ENCODE measurements at places on chromosomes 5 and 9.

DNA sequence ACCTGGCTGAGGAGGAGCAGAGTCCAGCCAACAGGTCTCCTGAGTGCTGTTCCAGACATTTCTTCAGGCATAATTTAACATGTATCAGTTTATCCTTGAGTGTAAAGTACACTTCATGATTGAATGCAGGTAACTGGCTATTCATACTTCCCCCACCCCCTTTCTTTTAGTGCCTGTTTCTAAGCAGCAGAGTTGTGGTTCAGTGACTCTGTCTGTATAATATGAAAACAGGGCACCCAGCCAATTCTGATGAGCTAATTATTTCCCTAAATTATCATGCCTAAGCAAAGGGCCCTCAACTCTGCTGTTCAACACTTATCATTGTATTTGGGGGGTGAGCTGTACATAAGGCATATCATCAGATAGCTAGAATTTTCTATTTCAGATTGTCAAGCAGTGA, 51.9 kb upstream of the ZSWIM6 start:
- DNase-seq: no peak

GRCh38 chr9:136185066-136185465, 19.9 kb downstream of the LHX3 start:
- no peak for DNase-seq

GRCh38 chr5:102713278-102713677, 41.8 kb upstream of the PAM start:
- no peak for DNase-seq

DNA sequence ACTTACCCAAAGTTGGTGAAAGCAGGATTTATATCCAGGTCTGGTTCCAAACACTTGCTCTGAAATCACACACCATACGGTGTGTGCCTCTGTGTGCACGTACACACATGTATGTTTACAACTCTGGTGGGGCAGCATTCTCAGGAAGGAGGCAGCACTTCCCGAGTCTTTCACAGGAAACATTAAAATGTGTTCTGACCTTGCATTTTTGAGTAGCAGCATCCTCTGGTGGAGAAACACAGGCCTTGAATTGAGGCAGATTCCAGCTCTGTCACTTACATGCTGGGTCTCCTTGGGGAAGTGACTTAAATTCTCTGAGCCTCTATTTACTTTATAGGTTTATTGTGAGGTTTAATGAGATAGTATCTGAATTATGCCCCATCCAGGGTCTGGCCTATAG, 126.4 kb downstream of the RGS3 start:
- no peak for DNase-seq

DNA sequence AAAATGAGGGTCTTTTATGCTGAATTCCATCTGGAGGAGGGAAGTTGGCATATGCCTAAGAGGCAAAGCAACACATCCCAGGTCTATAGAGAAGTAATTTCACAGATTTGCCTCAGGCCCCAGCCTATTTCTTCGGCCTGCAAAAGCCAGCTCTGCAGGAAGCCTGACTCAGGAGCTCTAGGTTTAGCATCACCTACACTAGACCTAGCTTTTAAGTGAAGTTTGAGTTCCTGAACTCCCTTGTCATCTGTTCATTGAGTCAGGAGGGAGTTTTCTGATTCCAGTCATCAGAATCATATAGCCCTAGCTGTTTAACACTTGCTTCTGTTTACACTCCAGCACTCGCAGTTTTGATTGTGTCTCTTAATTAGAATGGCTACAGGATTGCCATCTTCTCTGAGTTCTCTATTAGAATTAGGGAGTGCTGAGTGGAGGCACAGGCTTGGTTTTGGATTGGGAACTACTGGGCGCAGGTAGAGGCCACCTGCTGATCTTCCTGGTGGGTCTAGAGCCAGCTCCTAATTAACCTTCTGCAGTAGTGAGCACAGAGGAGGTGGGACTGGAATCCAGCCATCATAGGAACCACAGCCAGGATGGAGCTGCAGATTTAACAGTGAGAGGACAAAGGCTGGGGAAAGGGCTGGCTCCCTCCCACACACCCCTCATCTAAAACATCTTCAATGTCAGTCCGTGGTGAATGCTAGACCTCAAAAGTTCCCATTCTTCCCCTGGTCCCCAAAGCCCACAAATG, 179.5 kb downstream of the TRIO start:
- no peak for DNase-seq

- DNase-seq: no peak
These were observed 65.4 kb upstream of the TNFSF8 start for GRCh38 chr9:114995681-114996221.

- DNase-seq: no peak
These were observed 548.2 kb upstream of the CLINT1 start for GRCh38 chr5:158406884-158407823.

GRCh38 chr9:74001382-74001781, 495.8 kb upstream of the RORB start:
- no peak for DNase-seq

- no peak for DNase-seq
These were observed at the start of gene PPIC for GRCh38 chr5:123036391-123037103. Gene PPIC (minus strand): TSS chr5:123036725. CDS start chr5:123036625, 100 bp downstream.

DNA sequence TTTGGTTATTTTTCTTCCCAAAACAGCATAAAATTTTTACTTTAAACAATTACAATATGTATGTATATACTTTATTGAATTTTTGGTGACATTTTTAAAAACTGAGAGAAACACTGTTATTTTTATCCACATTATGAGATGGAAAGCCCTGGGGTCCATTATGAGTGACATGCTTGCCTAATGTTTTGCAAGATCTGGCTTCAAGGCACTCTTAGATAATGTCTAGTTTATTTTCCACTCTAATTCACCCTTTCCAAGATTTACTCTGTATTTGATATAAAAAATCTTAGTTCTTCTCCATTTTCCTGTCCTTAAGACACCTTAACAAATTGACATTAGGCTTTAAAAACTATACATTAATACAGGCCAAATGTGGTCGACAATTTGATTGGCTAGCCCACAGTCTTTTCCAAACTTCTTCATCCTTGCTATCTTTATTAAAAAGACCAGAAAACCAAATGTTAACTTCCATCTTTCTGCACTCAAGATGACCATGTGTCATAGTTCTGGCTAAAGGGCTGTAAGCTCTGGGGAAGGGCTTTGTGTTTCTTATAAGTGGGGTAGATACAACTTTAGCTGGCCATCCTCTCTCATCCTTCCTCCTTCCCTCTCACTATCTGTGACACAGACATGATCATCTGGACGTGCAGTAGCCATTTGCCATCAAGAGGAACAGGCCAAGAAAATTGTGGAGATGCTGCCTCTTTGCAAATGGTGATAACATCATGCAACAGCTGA, 561.1 kb downstream of the PDE4D start:
- no peak for DNase-seq

GRCh38 chr5:32123058-32123805, 50.9 kb downstream of the GOLPH3 start:
- DNase-seq: no peak

GRCh38 chr5:180428598-180428997, 65.6 kb upstream of the CNOT6 start:
- DNase-seq: no peak

GRCh38 chr5:56450766-56451165, 217.6 kb upstream of the ANKRD55 start:
- no peak for DNase-seq

GRCh38 chr9:71796100-71796767, 27.9 kb upstream of the CEMIP2 start:
- no peak for DNase-seq

DNA sequence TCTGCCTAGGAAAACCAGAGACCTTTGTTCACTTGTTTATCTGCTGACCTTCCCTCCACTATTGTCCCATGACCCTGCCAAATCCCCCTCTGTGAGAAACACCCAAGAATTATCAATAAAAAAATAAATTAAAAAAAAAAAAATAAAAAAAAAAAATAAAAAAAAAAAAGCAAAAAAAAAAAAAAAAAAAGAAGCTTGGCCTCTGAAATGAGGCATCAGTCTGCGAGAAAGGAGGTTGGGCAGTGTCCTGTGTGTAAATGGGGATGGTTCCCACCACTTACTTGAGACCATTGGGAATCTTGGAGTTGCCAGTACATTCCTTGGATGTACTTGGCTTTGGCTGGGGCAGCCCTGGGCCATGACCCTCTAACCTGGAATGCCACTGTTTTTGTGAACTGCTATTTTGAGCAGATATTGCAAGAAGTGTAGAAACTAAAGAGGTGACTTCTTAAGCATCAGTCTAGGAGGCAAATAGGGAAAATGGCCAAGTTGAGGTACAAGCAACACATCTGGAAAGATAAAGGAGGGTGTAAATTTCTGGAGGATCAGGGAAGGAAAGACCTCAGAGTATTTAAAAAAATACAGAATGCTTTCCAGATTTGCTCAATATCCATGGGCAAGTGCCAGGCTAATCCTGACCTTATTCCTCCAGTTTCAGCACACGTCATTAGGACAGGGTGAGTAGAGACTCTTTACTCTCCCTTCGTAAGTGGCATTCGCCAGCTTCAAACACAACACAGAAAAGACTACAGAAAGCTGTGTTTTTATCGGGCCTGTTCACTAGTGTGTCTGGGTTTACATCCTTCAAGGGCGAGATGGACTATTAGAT, 58.1 kb downstream of the HSPA4 start:
- no peak for DNase-seq

- DNase-seq: no peak
These were observed 29.8 kb upstream of the ALDOB start for GRCh38 chr9:101465326-101465915.

DNA sequence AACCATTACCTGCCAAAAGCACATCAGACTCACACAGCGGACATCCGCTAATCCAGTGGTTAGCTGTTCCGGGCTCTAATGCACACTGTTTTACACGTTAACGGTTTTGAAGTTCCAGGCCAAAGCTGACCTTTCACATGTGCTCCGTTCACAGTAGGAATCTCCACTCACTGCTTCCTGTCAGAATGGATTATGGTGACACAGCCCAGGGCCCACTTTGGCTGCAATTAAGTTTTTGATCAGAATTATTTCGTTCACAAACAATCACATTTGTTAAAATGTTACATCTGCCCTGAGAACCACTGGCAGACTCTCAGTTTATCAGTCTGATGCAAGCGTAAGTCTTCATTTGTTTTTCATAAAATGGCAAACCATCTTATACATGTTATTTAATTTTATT, 30.2 kb upstream of the CATSPER3 start:
- no peak for DNase-seq

- no peak for DNase-seq
These were observed 340.3 kb downstream of the CWC27 start for GRCh38 chr5:65108786-65109743.

- no peak for DNase-seq
These were observed 8.8 kb downstream of the ARPC5L start for GRCh38 chr9:124870723-124871122.

- no peak for DNase-seq
These were observed 1211.0 kb upstream of the CDH6 start for GRCh38 chr5:29982457-29982856.

- no peak for DNase-seq
These were observed 310.7 kb downstream of the HCN1 start for GRCh38 chr5:45385321-45386058.

DNA sequence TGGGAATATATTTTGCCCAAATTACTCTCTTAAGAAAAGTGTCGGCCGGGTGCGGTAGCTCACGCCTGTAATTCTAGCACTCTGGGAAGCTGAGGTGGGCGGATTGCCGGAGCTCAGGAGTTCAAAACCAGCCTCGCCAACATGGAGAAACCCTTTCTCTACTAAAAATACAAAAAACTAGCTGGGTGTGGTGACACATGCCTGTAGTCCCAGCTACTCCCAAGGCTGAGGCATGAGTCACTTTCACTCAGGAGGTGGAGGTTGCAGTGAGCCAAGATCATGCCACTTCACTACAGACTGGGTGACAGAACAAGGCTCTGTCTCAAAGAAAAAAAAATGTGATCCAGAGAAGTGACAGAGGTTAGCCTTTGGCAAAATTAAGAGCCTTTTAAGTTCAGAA, 26.4 kb upstream of the TMEM171 start:
- no peak for DNase-seq

DNA sequence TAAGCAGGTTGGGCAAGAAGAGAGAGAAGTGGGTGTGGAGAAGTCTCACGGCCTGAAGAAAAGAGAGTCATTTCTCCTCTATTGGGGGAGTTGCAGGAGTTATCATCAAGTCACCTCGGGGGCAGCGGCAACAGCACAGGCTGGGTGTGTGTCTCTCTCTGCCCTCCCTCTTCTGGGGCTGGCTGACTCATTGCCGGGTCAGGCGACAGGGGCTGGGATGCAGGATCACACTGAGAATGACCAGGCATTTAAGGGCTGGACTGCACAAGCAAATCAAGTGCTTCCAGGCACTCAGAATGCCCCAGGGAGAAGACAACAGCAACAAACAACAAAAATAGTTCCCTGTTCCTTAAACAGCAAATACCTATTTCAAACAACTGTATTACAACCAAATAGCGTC, 6.3 kb upstream of the EQTN start:
- DNase-seq: no peak

DNA sequence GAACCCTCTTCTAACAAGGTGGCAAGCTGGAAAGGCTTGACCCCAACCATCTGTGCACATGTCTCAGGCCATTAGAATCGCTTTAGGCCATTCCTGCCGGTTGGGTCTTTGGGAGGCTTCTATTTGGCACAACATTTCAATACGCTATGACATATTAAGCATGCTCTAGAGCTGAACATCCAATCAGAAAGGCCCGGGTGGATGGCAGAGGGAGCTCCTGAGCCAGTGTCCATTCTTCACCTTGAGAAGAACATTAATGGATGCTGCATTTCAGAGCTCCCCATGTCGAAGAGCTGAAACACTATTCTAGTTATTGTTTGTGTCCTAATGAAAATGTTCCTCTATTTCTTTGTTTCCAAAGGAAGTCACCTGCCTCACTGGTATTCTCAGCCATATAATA, 12.8 kb downstream of the SPATA9 start:
- no peak for DNase-seq

DNA sequence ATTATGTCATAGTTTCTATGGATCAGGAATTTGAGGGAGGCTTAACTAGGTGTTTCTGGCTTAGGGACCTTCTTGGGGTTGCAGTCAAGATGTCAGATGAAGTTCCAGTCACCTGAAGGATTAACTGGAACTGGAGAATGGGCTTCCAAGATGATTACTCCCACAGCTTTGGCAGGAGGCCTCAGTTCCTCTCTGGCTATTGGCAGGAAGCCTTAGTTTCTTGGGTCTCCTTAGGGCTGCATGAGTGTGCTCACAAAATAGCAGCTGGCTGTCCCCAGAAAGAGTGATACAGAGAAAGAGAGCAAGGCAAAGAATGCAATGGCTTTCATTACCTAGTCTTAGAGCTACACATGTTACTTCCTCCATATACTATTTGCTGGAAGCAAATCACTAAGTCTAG, 138.1 kb upstream of the TLE4 start:
- no peak for DNase-seq

GRCh38 chr5:91283899-91284298, 99.2 kb downstream of the ARRDC3 start:
- DNase-seq: no peak

- no peak for DNase-seq
These were observed 253.0 kb downstream of the CDH10 start for GRCh38 chr5:24391816-24392215.

- DNase-seq: no peak
These were observed 163.4 kb downstream of the RAB3C start for GRCh38 chr5:58746321-58746720.

- no peak for DNase-seq
These were observed 2.3 kb downstream of the TUT7 start for GRCh38 chr9:86351880-86352279.

- DNase-seq: no peak
These were observed at the start of gene CCDC192 for GRCh38 chr5:127702926-127703561. Gene CCDC192 (plus strand): TSS chr5:127703391. CDS start chr5:127703446, 55 bp downstream.

GRCh38 chr5:82111191-82111590, 139.4 kb downstream of the ATG10 start:
- no peak for DNase-seq

- no peak for DNase-seq
These were observed 40.0 kb downstream of the G3BP1 start for GRCh38 chr5:151811593-151812321.

All from activated naive CD4-positive, alpha-beta T cell (primary cell).